NCI-H1930 (cell line): ENCODE measurements at places on chromosomes 16 and 17.
A peak's percentile ranks its signal among the peaks of the same experiment; 100 is the strongest.

DNA sequence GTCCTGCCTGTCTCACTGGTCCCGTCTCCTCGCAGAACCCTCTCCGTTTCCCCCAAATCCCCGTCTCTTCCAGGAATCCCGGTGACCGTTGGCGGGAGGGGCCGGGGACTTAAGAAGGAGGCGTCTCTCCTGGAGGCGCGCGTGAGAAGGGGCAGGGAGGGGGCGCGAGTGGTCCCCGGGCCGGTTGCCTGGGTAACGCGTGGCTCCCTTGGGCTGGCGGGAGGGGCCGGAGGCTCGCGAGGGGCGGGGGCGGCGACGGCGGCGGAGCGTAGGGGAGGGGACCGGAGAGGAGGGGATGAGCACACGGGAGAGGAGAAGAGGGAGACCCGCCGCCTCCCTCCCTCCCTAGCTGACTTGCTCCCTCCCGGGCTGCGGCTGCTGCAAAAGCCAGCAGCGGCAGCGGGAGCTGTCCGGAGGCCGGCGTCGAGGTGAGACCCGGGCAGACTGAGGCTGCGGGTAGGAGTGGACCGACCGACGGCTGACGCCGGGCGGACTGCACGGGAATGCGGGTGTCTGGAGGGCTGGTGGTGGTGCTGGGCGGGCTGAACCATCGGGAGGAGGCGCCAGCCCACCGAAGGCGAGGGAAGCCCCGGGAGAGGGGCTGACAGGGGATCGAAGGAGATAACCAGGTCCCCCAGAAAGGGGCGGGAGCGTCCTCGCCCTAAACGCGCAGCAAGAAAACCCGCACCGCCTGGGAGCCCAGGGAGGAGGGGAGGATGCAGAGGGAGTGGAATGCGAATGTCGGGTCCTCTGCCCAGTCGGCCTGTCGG lies at the start of gene PRRT2:
Gene PRRT2, plus strand, starts transcription at position 298 of the 770 bp plus-strand sequence. CDS start 862 bp downstream, outside the sequence.
- peak; percentile 80 for DNase-seq

GRCh38 chr17:19719355-19720209 lies 3.2 kb upstream of the SLC47A2 start:
- DNase-seq, result no peak

DNA sequence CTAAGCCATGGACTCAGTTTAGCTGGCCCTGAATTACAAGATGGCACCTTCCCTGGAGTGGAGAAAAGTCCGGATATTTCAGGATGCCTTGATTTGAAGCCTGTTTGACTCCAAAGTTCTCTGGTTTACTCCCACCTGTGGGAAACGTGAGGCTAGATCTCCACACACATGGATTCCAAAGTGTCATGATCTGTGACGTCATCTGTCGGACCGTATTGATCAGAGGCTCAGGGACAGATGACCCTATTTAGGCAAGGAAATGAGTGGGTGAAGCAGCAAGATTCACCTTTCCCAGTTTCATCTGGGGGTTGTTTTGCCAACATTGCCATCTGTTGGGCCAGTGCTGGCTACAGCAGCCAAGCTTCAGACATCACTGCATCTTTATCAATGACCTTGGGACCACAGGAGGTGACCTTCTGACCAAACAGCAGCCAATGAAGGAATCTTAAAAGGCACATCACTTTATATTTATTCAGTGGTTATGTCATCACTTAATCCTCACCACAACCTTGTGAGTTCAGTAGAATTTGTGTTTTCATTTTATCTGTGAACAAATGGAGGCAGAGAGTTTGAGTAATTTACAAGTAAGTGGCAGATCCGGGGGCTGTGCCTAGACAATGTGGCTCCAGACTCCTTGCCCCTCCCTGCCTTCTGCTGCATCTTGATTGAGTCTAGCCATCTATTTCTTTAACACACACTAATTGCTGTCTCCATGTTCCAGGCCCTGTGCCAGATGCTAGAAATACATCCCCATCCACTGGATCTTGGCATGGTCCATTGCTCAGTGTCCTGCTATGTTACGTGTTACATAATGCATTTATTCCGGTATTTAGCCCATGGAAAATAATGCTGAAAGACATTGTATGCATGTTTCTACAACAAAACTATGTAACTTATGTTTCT lies 1.5 kb upstream of the CDH13 start:
- no peak for DNase-seq

- DNase-seq, result no peak
Measured at GRCh38 chr17:20291853-20292252, 175.5 kb downstream of the LGALS9B start.

- DNase-seq, result no peak
Measured at GRCh38 chr17:60602871-60603270, 2.9 kb downstream of the PPM1D start.

- no peak for DNase-seq
Measured at GRCh38 chr17:5418858-5419355, 555 bp downstream of the NUP88 start.

GRCh38 chr17:8430966-8431365 lies 4.7 kb upstream of the NDEL1 start:
- no peak for DNase-seq

GRCh38 chr17:28495635-28496034 lies 10.5 kb upstream of the FOXN1 start:
- DNase-seq, result no peak

DNA sequence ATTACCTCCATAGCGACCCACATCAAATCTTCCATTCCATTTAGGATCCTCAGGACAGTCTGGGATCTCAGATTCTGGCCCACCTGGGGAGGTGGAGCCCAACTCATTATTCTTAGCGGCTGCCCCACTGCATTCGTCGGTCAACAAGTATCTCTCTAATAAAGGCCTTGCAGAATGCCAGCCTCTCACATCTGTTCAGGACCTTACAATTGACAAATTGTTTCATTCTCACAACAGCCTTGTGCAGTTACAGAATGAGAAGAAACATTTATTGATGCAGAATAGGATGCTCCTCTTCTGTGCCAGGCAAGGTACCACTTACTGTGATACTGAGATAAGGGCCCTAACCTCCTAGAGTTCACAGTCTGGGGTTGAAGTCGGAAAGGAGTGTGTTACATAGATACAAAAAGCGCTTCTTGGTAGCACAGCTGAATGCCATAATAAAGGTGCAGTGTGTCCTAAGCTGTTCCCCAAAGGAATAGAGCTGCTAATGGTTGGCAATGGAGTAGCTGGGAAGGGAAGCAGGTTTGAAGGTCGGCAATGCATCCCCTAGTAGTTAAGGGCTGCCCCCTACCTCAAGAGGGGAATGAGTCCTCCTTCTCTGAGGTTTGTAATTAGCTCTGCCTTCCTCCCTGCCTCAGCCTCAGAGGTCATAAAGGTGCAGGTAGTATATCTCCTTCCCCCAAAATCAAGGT lies 2.3 kb upstream of the MPP2 start:
- DNase-seq, result no peak

GRCh38 chr17:75271233-75271954 lies 363 bp upstream of the MIF4GD start:
- no peak for DNase-seq

DNA sequence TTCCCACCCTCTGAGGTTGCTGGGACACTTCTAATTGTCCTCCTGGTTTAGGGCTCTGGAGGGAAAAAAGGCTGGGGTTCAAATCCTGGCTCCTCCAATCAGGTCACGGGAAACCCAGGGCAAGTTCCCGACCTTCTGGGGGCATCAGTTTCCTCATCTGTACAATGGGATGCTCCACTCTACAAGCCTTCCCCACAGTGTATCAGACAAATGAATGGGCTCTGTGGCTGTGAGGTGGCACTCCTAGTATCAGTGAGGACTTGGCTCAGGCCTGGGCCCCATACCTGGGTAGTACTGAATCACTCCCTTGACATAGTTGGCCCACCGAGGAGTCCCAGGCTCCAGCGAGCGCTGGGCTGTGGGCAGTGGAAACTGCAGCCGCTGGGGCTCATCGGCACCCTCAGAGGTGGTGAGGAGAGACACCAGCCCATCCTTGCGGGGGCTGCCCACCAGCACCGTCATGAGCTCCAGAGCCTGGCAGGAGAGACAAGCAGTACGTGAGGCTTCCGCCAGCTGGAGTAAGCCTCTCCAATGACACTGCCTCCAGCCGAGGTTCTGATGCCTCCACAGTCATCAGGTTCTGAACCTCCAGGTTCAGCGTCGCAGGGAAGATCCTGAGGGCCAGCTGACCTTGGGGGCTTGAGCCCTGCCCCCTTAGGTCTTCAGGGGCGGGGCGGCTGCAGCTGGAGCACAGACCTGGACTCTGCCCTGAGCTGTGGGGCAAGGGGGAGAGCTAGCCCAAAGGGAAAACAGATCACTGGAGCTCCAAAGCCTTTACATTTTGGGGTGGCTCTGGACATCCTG lies 1.2 kb downstream of the GALK1 start:
- DNase-seq, result no peak

DNA sequence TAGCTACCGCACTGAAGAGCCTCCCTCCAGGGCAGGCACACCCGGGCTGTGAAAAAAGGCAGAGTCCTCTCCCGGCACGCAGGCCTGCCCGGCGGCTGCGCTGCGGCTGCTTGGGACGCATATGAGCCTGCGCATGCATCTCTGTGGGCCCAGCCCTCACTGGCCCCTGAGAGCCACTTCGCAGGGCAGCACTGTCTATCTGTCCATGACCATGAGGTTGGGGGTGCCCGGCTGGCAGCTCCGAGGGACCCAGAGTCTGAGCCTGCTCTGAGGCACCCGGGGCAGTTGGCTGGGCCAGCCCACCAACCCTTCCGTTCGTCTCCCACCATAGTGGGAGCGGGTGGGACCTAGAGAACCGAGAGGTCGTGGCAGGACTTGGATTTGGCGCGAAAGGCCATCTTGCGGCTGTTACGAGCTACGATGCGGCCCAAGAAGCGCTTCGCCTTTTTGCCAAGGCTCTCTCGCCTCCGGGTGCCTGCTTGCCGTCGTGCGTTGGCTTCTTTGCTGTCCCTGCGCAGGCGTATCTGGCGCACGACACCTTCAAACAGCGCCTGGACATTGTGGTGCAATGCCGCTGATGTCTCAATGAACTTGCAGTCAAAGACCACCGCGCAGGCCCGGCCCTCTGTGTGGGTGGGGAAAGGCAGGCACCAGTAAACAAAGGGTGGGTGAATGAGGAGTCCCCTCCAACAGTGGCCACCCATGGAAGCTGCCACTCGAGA lies 3.2 kb upstream of the CDH16 start:
- DNase-seq, result no peak

- DNase-seq, result no peak
Measured at GRCh38 chr17:7240375-7240774, 1.1 kb upstream of the PHF23 start.

DNA sequence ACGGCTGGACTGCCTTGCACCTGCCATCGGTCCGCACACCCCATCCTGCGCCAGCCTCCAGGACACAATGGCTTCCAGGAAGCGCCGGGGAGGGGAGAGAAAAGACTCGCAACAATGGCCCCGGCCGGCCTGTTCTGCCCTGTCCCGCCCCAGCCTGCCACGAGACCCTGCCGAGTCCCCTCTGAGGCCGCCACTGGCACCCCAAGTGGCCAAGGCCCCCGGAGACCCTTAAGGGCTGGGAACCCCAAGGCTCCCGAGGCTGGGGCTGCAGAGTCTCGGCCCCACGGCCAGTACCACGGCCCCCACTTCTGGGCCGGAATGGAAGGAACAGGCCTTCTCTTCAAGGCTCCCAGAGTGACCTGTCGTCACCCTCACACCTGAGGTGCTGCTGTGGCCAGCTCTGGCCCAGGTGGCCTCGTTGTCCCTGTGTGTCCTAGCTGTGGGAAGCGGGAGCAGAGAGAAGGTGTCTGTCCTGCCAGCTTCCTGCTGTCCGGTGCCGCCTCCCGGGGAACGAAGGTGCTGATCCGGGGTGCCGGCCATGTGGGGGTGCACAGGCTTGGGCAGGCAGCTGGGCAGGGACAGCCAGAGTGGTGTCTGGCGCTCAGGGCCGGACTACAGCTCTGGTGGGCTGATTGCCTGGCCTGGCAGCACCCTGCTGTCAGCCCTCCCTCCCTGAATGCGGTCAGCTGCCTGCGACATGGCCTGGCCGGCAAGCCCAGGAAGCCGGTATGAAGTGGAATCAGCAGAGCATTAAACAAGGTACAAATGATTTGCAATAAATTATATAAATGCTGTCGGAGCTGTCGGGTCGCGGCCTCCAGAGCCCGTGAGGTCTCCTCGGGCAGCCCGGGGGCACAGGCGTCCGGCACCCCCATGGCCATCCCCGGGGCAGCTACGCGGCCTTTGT lies 8.2 kb upstream of the CACNA1H start:
- DNase-seq, result no peak

DNA sequence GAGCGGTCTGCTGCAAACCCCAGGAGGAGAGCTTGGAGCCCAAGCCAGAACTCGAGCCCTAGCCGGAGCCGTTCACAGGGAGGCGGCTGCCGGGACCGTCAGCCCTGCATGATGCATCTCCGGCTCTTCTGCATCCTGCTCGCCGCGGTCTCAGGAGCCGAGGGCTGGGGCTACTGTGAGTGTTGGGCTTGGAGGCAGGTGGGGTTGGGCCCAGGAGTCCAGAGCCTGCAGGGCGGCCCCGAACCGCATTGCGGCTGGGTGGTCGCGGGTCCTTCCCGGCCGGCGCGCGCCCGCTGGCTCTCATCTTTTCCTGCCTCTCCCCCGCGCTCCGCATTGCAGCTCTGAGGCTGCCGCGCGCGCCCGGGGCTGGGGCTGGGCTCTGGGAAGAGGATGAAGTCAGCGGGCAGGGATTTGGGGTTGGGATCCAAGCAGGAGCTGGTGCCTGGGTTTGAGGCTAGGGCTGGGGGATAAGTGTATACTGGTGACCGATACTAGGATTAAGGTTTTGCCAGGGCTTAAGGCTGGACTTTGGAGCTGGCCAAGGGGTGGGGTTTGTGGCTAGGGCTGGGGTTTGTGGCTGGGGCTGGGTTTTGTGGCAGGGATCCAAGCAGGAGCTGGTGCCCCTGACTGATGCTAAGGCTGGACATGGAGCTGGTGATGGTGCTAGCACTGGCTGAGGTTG lies 532 bp downstream of the CNTNAP1 start:
- no peak for DNase-seq

DNA sequence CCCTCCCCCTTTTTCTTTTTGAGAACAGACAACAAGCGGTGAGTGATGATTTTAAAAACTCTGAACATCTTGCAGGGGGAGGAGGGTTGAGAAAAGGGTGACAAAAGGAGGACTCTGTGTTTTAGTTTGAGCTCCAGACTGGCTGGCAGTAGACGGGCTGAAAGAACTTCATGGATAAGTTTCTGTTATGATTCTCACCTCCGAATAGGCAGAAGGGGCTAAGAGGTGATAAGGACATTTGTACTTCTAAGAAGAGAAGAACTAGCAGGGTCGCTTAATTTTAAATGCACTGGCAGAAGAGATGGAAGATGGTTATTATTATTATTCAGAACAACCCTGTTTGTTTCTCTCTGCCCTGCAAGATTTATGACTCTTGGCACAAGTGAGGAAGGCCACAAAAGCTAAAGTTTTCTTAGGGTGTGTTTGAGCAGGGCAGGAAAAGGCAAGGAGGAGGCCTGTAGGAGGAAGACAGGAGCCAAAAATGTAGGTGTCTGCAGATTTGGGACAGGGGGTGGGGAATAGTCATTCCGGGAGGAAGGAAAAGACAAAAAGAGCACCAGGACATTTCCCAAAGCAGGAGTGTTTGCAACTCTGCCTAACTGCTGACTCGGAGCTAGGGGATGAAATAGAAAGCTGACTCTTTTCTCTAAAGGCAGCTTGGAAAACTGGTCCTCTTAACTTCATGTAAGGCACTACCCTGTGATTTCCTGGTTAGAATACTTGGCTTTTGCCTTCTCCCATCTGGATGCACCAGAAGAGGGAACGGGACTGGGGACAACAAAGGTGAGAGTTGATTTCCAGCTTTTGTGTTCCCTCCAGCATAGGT lies 11.9 kb upstream of the HOXB2 start:
- DNase-seq, result no peak

- DNase-seq, result no peak
Measured at GRCh38 chr17:81022344-81022676, 12.6 kb upstream of the BAIAP2 start.

- DNase-seq, result no peak
Measured at GRCh38 chr16:77076839-77077238, 114.2 kb upstream of the MON1B start.
